ENCODE measurements at places on chromosomes 16 and 17. TPM values are rescaled to one million over a fixed set of nuclear protein-coding genes. Genes with fewer than 3 reads are reported as not detected.

GRCh38 chr17:50618300-50618699 is 16.4 kb upstream of the ABCC3 start:
- no peak overlapping the region for H3K4me3 ChIP-seq
- no peaks in the 10 kb centered on the region for H3K36me3 ChIP-seq
- no peaks in the 10 kb centered on the region for H3K27me3 ChIP-seq
- H3K4me1 ChIP-seq = no peaks in the 10 kb centered on the region

DNA sequence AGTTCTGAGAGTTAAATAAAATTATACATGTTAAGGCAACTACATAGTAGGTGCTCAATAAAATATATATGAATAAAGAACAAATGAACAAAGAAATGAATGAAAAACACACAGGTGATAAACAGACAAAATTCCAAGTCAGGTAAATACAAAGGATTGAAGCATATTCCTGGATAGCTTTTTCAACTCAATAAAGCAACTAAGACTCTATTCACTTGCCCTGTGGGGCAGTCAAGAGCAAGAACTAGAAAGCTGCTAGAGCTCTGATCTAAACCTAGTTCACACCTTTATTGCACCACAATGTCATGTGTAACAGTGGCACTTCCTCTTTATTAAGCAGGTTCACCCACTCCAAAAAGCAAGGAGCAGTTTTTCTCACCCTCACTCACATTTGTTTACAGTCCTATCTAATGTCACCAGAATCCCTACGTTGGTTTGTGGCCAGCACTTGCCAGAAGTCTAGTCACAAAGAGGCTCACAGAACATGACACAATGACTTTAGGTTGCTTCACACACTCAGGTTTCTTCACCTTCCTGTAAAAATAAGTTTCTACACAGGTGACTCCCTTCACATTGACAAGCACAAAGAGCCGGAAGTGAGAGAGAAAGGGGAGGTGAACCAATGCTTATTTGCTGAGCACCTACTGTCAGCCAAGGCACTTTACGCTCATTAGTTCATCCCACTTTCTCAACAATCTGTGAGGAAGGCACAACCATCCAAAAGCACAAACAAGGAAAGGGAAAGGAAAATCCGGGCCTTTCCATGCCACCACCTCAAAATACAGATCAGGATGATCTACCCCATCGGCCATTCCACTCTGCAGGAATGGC is 70.8 kb downstream of the XPO6 start:
- peaks cover 6% of the 10 kb centered on the region for H3K4me1 ChIP-seq
- peak overlapping the region; percentile 19 for H3K27ac ChIP-seq
- no peak overlapping the region for H3K4me3 ChIP-seq

DNA sequence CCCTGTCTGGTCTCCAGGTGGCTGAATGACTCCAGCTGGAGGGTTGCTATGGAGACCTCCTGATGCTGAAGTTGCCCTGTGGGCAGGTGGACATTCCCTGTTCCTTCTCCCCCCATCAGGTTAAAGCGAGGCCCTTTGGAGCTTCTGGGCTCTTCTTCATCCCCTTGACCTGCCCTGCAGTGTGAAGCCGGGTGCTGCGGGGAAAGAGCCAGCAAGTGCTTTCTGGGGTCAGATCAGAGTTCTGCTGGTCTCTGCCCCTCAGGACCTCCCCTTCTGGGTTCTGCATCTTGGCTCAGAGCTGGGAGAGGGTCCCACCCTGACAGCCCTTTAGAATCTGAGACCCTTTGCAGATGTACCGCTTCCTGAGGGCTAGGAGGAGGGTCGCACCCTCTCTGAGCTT is 25.1 kb downstream of the NKD1 start:
- peaks cover 4% of the 10 kb centered on the region for H3K36me3 ChIP-seq
- H3K4me1 ChIP-seq = peaks cover 7% of the 10 kb centered on the region
- H3K27me3 ChIP-seq = no peaks in the 10 kb centered on the region
- no peak for DNase-seq
- H3K4me3 ChIP-seq = no peak overlapping the region

DNA sequence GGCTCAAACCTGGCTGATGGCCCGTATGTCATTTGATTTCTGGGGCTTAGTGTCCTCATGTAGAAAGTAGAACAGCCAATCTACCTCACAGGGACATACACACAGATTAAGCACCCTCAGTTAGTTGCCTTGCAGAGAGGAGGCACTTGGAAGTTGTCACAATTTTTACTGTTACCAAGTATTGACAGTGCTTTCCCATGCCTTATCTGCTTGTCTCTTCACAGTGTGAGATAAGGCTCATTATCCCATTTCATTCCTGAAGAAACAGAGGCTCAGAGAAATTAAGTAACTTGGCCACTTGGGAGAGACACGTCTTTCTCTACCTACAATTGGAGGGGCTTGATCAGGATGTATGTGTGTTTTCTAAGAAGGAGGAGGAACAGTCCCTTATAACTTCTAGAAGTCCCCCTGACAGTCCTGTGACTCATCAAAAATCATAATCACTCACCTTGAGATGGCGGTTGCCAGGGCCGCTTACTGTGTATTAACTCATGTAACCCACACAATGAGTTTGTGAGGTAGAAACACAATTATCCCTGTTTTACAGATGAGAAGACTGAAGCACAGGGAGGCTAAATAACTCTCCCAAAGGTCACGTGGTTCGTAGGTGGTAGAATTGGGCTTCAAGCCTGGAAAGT is 56.9 kb upstream of the LHX1 start:
- no peak overlapping the region for H3K27ac ChIP-seq
- H3K4me3 ChIP-seq = no peak overlapping the region
- no peaks in the 10 kb centered on the region for H3K27me3 ChIP-seq

GRCh38 chr16:324451-325334 is 27.8 kb downstream of the AXIN1 start:
- H3K27ac ChIP-seq = no peak overlapping the region
- H3K4me1 ChIP-seq = peaks cover 7% of the 10 kb centered on the region
- DNase-seq = no peak
- no peaks in the 10 kb centered on the region for H3K36me3 ChIP-seq

DNA sequence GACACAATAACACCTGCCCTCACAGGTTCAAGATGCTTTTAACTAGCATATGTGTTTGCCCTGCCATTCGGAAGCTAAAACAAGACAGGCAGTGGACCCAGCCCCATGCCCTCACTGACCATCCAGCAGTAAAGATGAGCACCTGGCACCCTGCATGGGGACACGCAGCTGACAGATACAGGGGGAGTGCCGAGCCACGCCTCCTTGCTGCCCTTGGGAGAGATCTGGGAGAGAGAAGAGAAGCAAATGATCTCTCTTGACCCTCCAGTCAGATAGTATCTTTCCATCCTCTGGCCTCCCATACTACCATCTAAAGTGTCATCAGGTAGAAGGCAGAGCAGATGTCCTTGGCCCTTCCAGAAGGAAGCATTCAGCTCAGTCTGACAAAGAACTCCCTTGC is 40.6 kb upstream of the MYOCD start:
- H3K4me1 ChIP-seq = peaks cover 11% of the 10 kb centered on the region
- no peak overlapping the region for H3K4me3 ChIP-seq
- no peaks in the 10 kb centered on the region for H3K27me3 ChIP-seq
- no peak for DNase-seq
- H3K36me3 ChIP-seq = no peaks in the 10 kb centered on the region

GRCh38 chr16:20181949-20182348 is 108.3 kb upstream of the GPR139 start:
- no peaks in the 10 kb centered on the region for H3K36me3 ChIP-seq

DNA sequence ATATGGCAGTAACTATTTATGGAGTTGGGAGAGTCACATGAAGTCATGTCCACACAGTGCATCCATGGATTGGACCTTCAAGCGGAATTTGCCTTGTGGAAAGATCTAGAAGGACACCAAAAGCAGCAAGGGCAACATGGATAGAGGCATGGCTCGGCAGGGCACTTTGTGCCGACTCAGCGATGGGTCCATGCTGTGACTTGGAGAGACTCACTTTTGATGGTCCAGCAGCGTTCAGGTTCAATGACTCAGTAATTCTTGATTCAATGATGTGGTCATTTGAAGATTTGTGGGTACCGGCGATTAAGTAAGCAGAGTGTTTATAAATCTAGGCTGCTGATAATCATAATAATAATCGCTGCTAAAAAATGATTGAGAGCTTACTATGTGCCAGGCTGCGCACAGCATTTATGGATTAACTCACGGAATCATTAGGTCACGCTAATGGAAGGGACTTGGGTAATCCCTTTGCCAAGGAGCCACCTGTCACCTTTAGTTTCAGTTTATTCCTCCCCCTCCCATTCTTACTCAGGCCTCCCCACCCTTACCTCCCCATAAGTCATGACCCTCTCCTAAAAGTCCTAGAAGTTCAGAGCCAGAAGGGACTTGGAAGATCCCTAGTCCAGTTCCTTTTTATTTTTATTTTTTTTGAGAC is 127.5 kb upstream of the CRHR1 start:
- H3K4me3 ChIP-seq = no peak overlapping the region
- no peaks in the 10 kb centered on the region for H3K4me1 ChIP-seq
- no peaks in the 10 kb centered on the region for H3K36me3 ChIP-seq
- H3K27ac ChIP-seq = no peak overlapping the region

DNA sequence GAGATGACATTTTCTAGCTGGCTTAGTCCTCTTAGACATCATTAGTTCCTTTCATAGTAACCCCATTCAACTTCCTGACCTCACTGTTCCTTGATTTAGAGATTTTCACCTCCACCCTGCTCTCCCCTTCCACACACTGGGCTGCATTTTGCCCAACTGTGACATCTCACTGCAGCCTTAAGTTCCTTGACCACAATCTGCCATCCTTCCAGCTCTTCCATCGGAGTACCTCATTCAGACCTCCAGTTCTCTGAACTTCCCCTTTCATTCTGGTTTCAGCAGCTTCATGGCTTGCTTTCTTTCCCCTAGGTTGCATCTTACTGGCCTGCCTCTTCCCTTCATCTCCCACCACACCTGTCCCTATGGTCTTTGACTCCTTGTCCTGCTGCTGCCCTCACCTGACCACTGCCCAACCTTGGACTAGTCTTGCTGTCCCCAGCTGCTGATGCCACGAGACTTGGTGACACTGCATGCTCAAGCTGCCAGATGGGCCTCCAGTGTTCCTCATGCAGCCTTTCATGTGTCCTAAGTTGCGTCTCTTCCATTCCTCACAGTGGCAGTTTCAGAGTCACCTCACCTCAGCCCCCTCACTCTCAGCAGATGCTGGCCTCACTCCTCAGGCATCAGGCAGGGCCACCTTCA is 40.8 kb downstream of the NUP88 start:
- H3K27me3 ChIP-seq = no peaks in the 10 kb centered on the region
- H3K36me3 ChIP-seq = peaks cover 77% of the 10 kb centered on the region
- DNase-seq = no peak
- no peak overlapping the region for H3K4me3 ChIP-seq
- no peak overlapping the region for H3K27ac ChIP-seq

The PRSS21 gene
- total RNA-seq = not detected

Data from ascending aorta (tissue), 2 donors.